ENCODE measurements at places on chromosomes 6 and 20.
A peak's percentile ranks its signal among the peaks of the same experiment; 100 is the strongest.

GRCh38 chr20:49685809-49686208 lies 27.9 kb downstream of the B4GALT5 start:
- no peak for DNase-seq

DNA sequence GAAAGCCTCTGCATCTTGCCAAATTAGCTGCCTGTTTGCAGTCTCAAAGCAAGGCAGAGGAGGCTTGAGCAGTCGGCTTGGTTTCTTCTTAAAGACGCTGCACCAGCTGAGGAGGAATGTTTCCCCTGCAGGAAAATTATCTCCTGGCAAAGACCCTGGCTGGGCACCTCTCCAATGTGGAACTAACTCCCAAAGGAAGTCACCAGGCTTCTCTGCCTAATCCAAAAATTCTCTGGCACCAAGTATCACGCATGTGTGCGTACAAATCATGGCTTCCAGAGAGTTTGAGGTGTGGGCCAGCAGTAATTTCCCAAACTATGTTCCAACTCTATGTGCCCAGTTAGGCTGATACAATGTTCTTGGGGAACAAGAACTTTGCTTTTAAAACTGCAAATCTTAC lies 176.2 kb downstream of the KIF16B start:
- no peak for DNase-seq

DNA sequence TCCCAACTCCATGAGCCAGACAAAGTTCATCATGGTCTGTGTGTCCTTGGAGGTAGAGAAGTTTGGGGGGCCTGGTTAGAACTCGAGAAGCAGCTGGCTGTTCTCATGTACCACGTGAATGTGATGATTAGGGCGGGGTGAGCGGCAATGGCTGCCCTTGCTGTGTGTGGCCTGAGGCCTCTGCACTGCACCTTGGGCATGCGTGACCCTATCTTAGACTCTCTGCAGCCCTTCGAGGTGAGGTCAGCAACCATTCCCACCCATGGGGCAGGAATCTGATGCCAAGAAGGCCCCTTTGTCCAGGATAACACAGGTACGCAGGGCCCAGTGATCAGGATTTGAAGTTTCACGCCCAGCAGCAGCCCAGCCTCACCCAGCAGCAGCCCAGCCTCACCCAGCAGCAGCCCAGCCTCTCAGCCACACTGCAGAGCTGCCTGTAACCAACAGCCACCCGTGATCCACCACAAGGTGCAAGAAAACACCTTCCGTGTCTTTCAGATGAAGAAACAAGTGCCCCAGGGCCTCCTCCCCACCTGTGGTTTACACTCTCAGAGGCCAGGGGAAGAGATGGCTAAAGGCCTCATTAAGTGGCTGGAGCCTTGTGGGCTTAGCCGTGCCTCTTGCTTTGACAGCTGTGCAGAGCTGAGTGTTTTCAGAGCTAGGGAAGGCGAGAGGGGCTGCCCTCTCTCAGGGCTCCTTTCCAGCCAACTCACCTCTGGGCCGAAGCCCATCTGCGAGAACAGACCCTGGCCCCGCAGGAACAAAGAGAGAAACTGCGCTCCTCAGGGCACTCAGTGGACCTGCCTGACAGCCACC lies 195.2 kb upstream of the CDH4 start:
- DNase-seq, result no peak

- no peak for DNase-seq
These were observed 696.3 kb upstream of the SLC35B3 start for GRCh38 chr6:9131616-9132015.

GRCh38 chr20:36310215-36310981 lies 4.3 kb downstream of the DLGAP4 start:
- DNase-seq, result no peak

DNA sequence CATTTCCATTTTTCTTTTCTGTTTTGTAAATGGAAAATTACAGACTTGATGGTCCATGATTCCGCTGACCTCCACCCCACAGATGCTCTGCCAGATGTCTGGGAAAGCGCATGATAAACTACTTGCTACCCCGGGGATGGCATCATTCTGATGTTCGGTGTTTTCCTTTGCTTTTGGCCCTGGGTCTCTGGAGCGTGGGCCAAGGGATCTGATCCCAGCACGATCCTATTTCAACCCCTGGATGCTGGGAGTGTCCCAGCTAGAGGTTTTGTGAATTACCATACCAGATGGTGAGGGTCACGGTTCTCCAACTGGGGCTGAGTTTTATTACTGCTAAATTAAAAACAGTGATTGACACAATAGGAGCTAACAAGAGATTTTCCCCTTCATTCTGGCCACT lies 25.2 kb upstream of the MYLIP start:
- no peak for DNase-seq

- DNase-seq, result no peak
These were observed 203.4 kb upstream of the RIN2 start for GRCh38 chr20:19554666-19555065.

DNA sequence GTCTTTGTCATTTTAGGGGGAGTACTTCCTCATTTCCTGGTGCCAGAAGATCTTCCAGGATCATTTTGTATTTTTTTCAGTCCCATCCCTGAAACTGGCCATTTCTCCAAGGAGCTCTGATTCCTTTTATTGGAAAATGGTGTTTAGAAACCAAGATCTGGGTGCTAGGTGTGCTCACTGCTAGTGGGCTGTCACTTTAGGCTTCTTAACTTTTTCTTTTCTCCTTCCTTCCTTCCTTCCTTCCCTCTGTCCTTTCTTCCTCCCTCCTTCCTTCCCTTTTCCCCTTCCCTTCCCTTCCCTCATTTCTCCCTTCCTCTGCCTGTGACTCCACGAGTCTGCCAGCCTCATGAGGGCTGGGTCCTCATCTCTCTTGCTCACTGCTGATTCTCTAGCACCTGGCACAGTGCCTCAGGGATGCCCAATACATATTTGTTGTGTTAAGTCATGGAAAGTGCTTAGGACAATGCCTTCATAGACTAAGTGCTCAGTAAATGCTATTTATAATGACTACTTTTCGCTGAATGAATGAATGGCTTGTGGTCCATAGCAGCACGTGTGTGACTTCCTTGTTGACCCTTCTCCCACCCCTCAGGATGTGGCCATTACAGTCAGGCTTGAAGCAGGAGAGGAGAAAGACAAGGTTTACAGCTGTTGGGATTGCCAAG lies 36.9 kb downstream of the APCDD1L start:
- no peak for DNase-seq

DNA sequence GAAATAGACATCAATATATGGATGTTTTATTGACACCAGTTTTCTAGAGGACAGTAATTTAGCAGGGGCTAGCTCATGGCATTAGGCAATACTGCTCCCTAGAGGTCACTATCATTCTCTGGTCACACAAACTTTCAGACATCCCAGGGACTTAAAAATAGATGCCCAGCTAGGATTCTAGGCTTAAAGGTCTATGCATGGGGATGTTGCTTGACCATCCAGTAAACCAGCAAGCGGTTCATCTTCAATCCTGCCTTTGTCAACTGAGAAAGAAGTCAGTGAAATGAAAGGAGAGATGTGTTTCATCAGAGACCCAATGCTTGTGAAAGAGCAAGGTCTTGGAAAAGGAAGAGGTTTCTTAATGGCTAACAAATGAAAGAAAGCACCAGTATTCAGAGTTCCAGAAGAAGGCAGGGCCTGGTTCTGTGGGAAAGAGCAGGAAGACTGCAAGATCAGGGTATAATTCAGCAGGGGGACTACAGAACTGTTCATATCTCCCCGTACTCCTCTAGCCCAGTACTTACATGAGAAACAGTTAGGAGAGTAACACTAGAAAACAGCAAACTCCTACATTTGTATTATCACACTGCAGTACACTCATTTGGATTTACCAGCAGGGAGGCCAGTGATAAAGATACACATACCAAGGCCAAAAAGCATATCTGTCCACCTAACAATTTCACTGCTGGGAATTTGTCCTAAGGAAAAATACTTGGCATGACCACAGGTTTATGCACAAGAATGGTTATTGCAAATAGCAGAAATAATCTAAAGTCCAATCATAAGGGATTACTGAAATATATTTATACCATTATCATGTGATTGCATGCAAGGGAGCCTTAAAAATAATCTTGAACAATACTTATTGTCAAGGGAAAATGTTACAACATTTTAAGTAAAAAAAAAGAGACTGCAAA lies 151.4 kb upstream of the LAMA2 start:
- DNase-seq, result no peak

DNA sequence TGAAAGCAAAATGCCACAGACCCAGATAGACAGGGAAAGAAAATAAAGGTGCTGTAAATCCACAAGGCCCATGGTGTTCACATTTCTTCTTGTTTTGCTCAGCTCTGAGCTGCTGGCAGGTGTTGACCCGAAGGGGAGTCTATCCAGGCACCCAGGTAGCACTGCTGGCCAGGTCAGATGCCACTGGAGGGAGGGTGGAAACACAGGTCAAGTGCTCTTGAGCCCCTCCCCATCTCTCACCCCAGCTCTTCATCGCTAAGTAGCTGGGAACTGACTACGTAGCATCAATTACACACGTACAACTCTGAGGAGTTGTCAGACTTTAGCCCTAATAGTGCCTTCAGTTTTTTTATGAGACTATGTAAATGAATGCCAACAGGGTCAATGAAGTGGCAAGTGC lies 287.8 kb upstream of the QKI start:
- DNase-seq, result no peak

DNA sequence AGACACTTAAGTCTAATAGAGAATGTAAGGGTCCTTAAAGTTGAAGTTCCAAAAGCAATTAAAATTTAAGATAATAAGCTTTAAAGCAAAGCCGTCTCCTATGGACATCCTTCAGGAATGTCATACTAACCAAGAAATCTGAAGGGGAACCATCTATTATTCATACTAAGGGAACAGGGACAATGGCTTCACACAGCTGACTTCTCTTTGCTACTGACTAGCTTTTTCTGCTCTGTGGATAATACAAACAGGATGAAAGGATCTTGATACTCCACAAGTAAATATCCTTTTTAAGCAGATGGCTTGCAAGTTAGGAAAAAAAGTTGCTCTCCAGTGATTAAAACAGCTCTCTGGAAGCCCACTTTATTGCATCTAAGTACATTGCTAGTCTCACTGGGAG lies 178.6 kb downstream of the BACH2 start:
- DNase-seq, result no peak

DNA sequence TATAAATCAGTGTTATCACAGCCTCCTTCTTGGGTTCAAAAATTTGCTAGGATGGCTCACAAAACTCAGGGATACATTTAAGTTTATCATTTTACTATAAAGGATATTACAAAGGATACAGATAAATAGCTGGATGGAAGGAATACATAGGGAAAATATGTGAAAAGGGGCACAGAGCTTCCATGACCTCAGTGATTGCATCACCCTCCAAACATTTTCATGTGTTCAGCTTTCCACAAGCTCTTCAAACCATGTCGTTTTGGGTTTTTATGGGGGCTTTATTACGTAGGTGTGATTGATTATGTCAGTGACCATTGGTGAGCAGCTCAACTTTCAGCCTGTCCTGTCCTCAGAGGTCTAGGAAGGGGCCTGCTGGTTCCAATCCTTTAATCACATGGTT lies 68.0 kb downstream of the CYB5R4 start:
- DNase-seq, result no peak

DNA sequence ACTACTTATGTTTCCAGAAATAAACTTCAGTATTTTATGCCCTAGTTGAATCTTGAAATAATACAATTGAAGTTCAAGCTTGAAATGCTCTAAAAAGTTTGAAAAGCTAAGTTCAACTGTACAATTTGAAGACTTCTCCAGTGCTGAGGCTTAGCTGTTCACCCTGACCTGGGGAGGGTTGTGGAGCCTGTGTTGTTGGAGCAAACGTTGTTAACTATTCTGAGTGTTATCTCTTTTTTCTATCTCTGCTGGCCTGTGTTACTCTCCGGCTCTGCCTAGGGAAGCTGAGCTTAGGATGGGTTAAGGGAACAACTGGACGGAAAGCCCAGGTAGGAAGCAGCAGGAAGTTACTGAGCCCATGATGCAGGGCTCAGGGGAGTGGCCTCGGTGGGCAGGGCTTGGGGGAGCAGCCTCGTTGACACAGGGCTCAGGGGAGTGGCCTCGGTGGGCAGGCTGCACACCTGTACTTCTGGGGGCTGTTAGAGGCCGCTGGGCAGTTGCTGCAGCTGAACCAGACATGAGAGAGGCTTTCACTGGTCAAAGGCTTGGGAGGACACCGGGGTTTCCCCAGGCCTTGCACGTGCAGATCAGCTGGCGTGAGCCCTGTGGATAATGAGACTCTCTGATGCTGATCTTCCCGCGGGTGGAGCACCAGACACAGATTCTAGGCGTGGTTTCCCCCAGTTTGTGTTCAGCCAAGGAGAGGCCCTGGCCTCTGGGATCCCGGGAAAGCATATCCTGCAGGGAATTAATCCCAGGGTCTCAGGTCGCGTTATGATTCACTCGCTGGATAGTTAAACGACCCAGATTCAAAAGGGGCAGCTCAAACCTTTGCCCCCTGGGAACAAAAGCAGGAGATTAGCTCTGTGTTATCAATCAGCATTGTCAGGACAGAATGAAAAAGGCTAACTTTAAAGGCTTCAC lies 58.9 kb downstream of the ERMARD start:
- no peak for DNase-seq

GRCh38 chr6:26016245-26016962 lies 53.8 kb downstream of the TRIM38 start:
- no peak for DNase-seq

DNA sequence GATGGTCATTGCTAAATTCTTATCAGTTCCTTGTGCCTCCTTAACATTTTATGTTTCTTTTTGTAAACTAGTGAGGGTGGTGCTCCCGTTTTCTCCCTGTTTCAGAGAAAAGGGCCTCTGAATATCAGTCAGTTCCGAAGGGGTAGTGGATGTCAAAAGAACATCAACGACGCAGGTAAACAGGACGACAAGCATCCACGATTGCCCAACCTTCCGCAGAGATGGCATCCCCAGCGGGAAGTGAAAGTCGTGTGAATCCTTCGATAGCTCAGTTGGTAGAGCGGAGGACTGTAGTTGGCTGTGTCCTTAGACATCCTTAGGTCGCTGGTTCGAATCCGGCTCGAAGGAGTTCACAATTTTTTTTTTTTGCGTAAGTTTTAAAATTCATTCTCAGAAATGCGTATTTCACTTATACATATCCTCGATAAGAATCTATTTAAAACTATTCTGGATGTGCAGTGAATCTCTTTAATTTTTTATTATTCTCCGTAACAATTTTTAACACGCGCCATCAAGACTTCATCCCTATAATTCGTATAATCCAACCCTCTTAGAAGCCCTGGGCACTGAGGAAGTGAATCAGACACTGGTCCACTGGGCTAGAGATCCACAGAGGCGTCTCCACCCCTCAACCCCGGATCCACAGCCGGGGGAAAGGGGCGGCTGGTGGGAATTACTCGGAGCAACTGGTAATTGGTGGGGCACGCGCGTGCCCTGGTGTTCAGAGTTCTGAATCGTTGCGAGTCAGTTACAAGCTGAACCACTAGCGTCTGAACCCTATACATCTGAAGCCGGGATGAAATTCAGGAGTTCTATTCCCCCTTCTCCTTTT lies 27.9 kb upstream of the ABT1 start:
- peak; percentile 98 for DNase-seq

DNA sequence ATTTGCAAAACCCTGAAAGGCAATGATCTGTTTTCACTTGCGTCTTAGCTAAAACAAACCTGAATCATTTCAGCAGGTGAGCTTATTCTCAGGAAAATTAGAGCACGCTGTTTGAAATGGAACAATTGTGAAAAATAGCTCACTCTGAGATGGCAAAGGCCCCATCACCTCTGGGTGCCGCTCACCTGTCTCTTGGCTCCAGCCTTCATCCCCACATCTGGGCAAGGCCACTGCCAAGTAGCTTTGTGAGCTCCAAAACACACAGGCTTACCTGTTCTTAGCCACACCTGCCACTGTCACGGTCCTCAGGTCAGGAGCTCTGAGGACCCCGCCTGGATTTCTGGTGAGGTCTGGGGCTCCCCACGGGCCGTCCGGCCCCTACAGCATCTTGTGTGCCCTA lies 66.7 kb downstream of the SMOC2 start:
- no peak for DNase-seq
